ENCODE measurements at places on chromosomes 4 and X.

DNA sequence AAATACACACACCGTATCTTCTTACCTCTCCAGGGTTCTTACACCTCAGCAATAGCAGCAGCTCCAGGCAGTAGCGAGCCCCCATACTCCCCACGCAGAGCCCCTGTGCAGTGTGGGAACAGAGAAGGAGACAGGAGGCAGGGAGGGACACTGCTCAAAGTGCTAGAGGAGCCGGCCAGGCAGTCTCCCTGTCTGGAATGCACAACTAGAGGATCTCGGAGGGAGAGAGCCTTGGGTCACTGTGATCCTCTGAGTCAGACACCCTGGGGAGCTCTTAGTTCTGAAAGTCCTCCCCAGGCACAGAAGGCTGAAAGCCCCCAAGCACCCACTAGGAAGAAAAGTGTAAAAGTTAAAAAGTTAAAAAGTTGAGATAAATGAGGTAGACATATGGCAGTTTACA, 16.0 kb downstream of the AMELX start:
- DNase-seq: peak; percentile 57

DNA sequence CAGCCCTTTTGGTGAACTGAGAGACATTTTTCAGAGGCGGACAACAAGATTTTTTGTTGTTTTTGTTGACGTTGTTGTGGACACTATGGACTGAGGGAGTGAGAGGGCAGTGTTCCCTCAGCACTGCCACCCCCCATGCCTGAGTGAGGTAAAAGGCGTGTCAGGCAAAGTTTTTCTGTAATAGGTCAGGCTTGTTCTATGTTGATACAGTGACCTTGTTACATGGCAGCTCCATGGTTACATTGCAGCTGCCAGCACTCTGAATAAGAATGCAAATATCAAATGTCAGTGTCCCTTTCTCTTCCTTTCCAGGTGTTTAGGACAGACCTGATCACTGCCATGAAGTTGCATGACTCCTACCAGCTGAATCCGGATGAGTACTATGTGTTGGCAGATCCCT, 36.6 kb downstream of the JADE1 start:
- DNase-seq: no peak

DNA sequence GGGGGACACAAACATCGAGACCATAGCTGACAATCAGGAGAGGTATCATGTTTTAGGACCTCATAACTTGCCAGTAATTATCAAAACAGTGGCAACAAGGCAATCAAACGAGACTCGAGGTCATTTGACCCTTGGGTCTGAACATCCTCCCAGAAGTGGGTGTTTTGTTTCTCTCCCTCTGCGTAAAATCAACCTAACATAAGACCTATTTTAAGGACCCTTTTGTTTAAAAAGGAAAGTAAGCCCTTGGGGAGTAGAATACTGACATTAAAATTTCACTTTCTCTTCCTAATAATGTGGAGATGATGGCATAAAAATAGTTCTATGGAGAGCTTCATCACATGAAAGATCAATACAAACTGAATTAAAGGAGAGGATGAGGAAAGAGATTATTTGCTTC, 106.2 kb upstream of the PUDP start:
- DNase-seq: no peak

- DNase-seq: no peak
These were observed 104.9 kb downstream of the FAM13A start for GRCh38 chr4:88952081-88952480.

DNA sequence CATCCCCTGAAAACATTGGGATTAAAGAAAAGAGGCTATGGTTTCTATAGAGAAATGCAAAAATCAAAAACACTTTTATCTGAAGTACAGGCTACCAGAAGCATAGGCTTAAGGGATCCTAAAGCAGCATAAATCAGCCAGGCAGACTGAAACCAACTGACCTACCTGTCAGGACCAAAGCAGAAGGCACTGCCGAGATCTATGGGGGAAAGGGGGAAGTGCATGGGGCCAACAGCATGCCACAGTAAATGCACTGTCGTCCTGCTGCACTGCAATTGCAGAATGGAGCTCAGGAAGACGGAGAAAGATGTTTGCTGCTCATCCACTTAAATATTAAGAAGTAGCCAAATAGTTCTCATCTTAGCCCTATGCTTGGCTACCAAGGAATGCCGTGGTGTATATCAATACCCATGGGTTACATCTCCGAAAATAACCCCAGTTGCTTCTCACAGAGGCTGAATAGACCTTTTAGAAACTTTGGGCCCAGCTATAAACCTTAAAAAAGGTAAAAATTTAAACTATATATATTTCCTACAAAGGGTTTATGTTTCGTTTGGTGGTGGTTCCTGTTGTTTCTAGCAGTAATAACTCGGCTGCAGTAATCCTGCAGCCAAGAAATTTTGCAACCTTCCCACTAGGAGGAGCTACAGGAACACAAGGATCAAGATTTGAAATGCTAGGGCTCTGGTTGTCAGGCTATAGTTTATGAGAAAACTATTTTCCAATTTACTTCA, 312.2 kb upstream of the DIAPH2 start:
- DNase-seq: peak; percentile 80

- DNase-seq: no peak
These were observed 448.7 kb downstream of the MID1IP1 start for GRCh38 chrX:39249999-39250398.

- DNase-seq: peak; percentile 99
These were observed 20.0 kb downstream of the CFAP97 start for GRCh38 chr4:185183622-185184281.

DNA sequence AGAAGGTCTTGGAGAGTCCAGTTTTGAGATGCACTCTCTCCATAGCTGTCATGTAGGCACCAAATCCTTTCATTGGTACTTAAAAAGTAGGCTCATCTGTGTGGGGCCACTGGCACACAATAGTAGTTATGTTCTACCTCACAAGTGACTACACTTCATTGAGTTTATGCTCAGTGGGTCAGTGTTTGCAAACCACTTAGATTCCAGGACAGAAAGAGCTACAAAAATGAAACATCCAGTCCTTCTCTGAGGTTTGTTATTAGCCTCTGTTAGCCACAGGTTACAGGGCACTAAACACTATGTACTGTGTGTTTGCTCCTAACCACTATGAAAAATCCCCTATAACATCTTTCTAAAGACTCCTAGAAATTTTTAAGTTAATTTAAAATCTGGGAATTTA, 13.8 kb downstream of the RAB28 start:
- no peak for DNase-seq

GRCh38 chr4:19806865-19807264, 444.8 kb upstream of the SLIT2 start:
- peak; percentile 27 for DNase-seq

DNA sequence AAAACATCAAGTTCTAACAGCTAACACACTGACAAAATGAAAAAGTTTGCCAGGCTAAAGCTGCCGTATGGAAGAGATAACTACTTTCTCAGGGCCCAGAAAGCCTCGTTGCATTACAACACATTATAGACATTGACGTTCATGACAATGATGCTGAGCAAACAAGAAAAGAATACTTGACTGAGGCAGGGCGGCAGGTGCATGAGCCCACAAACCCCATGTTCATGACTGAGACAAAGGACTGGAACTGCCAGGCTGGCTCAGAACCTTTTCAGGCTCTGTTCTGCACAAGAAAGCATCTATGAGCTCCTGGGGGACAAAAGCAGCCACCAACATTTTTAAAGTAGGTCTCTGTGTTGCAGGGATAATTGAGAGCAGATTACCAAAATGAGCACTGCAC, 13.6 kb downstream of the TLR6 start:
- DNase-seq: no peak

DNA sequence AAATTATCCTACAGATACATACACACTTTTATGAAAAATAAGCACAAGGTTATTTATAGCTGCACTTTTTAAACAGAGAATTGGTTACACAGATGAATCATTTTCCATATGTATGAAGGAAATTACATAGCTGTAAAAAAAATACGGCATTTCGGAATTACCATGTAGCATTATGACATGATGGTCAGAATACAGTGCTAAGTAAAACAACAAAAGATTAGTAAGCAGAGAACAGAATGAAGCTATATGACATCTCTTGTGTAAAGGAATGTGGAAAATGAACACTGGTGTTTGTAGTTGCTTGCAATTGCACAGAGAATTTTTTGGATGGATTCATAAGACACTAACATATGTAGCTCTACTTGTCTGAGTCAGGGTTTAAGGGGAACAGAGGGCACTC, 1222.0 kb upstream of the PRKX start:
- DNase-seq: no peak

- peak; percentile 94 for DNase-seq
These were observed at the start of gene CTBP1 for GRCh38 chr4:1248245-1249147. Gene CTBP1 (minus strand): TSS chr4:1249130. CDS start chr4:1241331, 7,799 bp downstream.

DNA sequence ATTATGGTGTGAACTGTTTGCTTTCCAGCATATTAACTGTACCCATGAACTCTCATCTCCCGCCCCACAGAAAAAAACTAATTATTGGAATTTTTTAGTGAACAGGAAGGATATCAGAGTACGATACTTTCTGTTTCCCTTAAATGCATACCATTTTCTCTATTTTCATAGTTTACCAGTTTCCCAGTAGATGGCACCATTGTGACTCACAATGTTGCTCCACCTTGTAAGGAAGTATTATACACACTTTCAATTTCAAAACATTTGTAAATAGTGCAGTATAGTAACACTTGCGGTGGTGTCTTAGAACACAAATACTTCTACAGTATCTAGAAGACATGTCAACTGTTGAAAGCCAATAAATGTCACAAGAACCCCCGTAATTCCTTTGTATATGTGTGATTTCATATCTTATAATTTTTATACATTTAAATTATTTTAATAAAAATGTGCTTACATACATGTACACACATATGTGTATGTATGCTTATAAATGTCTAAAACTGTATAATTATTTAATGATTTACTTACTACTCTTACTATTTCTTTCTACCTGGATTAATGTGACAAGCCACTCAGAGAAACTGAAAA, 167.3 kb downstream of the SLIT2 start:
- DNase-seq: peak; percentile 86

GRCh38 chrX:12894074-12895030, 12.1 kb upstream of the TLR8 start:
- no peak for DNase-seq

GRCh38 chrX:74505437-74505836, 84.1 kb downstream of the SLC16A2 start:
- no peak for DNase-seq

DNA sequence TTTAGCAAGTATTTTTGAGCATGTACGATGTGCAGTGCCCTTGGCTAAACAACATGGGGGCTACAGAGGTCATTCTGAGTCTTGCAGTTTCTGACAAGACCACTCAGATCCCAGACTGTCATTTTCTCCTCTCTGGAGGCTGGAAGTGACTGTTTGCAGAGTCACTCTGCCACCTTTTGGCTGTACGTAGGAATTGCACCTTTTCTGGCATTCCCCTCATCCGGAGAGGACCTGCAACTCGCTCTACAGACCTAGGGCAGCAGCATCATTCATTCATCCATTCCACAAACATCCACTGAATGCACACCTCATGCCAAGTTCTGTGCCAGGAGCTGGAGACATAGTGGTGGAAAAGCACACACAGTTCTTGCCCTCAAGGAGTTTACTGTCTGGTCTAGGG, 160.4 kb upstream of the GPR101 start:
- peak; percentile 23 for DNase-seq

GRCh38 chrX:19956923-19957322, 33.9 kb downstream of the BCLAF3 start:
- no peak for DNase-seq

GRCh38 chr4:128454881-128455280, 167.3 kb upstream of the PGRMC2 start:
- no peak for DNase-seq

GRCh38 chrX:2769615-2770014, 17.8 kb downstream of the XG start:
- no peak for DNase-seq

DNA sequence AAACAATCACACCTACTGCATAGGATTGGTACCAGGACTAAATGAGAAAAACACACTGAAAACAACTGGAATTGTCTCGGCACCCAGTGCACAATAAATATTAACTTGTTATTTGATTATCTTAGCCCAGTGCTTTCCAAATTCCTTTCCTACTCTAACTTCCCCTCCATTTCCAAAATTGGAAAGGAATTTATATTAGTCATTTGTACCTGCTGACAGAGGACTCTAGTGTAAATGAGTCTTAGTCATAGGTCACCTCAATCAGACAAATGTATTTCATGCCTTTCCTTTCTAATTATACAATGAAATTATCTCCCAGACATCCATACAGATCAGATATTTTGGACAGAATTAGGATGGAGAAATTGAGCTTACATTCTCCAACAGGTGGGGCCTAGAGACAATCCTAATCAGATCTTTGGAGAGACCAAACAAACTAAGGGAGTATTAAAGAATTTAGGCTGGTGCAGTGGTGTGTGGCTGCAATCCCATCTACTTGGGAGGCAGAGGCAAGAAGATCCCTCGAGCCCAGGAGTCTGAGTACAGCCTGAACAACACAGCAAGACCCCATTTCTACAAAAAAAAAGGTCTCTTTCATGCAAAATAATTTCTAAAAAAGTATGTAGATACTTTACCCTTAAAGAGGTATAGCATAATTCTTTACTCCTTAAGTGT, 10.1 kb downstream of the SH3D19 start:
- no peak for DNase-seq

GRCh38 chr4:38128478-38129459, 168.6 kb downstream of the PTTG2 start:
- DNase-seq: no peak

DNA sequence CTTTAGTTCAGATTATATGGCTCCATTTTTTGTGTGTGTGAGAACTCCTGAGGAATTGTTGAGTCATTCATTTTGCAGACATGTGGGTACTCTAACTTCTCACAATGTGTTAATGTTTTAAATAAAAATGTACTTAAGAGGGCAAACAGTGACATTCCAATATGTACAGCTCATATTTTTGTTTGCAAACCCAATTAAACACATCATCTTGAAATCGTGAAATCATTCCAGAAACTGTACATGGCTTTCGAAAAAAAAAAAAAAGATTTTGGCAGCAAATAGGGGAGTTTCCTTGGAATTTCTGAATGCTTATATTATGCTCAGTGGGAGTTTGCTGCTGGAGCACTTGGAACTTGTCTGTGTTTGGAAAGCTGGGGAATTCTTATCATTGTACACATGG, 85.0 kb downstream of the HPGD start:
- DNase-seq: peak; percentile 82

DNA sequence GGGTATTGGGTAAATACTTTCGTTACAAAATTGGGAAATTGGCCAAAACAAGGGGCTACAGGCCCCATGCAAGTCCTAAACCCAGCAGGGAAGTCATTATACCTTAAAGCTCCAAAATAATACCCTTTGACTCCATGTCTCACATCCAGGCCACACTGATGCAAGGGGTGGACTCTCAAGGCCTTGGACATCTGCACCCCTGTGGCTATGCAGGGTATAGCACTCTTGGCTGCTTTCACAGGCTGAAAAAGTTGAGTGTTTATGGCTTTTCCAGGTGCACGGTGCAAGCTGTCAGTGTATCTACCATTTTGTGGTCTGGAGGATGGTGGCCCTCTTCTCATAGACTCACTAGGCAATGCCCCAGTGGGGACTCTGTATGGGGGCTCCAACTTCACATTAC, 326.5 kb downstream of the TEX13C start:
- DNase-seq: no peak

DNA sequence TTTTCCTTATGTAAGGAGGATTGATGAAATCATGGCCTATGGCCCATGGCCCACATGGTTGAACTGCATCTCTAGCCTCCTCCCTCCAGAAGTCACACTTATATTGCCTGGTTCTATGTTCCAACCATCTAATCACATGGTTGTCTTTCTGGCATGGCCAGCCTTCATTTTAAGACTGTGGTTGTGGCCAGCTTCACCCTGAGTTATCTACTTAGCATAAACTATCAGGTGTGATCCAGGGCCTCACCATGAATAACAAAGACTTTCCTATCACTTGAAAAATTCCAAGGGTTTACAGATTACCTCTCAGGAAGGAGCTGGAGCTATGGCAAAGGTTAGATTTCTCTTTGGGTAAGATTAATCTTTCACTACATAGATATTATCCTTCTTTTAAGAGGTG, 222.8 kb downstream of the SNCA start:
- no peak for DNase-seq

Measured in adipocyte (in vitro differentiated cells).